ENCODE measurements at places on chromosomes 13 and 19.

- no peak for DNase-seq
These were observed 390.5 kb upstream of the PCDH9 start for GRCh38 chr13:67620665-67621064.

- DNase-seq: no peak
These were observed 524.9 kb downstream of the SLITRK5 start for GRCh38 chr13:88196106-88196505.

GRCh38 chr19:686589-687297 lies 8.5 kb downstream of the PRSS57 start:
- no peak for DNase-seq

GRCh38 chr13:44451126-44451525 lies 77.5 kb downstream of the SERP2 start:
- no peak for DNase-seq

DNA sequence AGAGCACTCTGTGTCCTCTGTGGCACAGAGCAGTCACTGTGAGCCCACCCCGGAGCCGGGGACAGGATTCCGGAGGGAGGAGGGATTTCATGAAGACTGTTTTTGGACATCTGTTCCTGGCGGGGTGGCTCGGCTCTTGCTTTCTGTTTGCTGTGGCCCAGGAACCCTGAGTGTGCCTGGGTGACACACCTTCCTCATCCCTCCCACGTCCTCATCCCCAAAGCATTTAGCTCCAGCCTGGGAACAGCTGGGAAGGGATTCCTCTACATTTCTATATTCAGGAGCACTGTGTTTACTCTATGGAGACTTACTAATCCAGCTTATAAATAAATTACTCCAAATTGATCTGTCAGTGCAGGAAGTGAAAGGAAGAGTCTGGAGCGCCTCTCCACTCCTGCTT lies 97.8 kb upstream of the UBL3 start:
- no peak for DNase-seq

GRCh38 chr13:106804991-106805390 lies 237.1 kb upstream of the ARGLU1 start:
- no peak for DNase-seq

GRCh38 chr13:110759710-110760109 lies 46.2 kb downstream of the ING1 start:
- DNase-seq: no peak

- no peak for DNase-seq
These were observed 4.4 kb upstream of the LTBP4 start for GRCh38 chr19:40596608-40597328.

- no peak for DNase-seq
These were observed 108.1 kb downstream of the FGF14 start for GRCh38 chr13:102293723-102294122.

- DNase-seq: no peak
These were observed 30.7 kb downstream of the HTR2A start for GRCh38 chr13:46866150-46866549.

- no peak for DNase-seq
These were observed 109.5 kb downstream of the DNAJC15 start for GRCh38 chr13:43132911-43133310.

GRCh38 chr13:40453351-40454021 lies 213.0 kb downstream of the FOXO1 start:
- DNase-seq: no peak

GRCh38 chr13:113783966-113784644 lies 25.1 kb downstream of the TMEM255B start:
- DNase-seq: no peak

DNA sequence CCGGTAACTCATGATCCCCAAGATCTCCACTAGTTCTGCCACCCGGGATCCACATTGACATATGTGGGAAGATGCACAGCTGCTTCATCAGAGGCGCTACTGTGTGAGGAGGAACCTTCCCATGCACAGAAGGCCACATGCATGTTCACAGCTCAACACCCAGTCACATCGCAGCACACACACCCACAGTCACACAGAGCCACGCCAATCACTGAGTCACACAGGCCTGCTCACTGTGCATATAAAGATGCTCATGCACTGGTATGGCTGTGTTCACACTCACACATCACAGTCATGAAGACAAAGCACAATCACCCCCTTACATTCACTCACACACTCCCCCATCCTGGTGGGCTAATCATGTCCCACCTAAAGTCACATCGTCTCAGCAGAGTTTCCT lies 9.8 kb downstream of the CLC start:
- DNase-seq: no peak

DNA sequence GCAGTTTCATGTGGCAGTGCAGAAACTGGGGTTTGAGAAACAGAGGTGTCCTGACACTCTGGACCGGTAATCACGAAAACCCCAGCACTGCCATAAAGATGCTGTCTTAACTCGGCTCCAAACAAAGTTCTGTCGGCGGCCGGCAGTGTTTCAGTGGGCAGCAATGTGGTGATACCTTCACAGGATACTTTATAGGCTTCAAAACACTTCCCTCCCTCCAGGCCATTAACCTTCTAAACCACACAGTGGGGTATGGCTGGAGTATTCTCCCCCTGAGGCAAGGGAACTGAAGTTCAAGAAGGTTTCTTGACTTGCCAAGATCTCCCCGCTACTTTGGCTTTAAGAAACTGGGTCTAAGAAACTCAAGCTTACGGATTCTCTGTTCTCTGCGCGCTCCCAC lies 1.1 kb downstream of the RUBCNL start:
- no peak for DNase-seq

DNA sequence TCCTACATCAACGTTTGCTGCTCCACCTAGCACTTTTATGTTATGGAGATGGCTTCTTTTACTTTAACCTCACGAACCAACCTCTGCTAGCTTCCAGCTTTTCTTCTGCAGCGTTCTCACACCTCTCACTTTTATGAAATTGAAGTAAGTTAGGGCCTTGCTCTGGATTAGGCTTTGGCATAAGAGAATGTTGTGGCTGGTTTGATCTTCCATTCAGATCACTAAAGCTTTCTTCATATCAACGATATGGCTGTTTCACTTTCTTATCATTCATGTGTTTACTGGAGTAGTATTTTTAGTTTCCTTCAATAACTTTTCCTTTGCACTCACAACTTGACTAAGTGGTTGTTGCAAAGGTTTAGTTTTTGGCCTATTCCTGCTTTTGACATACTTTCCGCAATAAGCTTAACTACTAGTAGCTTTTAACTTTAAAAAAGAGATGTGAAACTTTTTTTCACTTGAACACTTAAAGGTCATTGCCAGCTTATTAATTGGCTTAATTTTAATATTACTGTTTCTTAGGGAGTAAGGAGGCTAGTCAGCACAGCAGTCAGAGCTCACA lies 60.0 kb upstream of the SPRY2 start:
- no peak for DNase-seq

DNA sequence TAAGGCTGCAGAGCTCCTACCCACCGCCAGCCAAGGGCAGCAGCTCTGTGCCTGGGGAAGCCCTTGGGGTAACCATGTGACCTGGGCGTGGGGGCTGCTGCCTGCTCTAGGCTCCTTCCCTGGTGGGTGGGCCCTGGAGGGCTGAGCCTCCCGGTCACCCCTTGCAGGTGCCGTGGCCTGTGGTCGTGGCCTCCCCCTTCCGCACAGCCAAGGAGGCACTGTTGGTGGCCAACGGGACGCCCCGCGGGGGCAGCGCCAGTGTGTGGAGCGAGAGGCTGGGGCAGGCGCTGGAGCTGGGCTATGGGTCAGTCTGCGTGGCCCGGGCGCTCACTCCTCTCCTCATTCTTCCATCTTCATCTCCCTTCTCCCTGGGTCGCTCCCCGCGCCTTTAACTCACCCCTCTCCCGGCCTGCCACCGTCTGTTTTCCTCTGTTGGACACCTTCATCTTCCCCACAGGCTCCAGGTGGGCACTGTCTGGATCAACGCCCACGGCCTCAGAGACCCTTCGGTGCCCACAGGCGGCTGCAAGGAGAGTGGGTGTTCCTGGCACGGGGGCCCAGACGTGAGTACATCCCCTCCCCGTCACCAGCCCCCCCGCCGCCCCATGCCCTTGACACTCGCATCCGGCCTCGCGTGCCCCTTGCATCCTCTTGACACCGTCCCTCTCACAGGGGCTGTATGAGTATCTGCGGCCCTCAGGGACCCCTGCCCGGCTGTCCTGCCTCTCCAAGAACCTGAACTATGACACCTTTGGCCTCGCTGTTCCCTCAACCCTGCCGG lies 9.9 kb upstream of the FLT3LG start:
- DNase-seq: no peak

- no peak for DNase-seq
These were observed 399.6 kb downstream of the DCT start for GRCh38 chr13:94079876-94080275.

GRCh38 chr13:89383891-89384290 lies 1712.7 kb downstream of the SLITRK5 start:
- no peak for DNase-seq

- DNase-seq: no peak
These were observed 7.1 kb downstream of the DGKH start for GRCh38 chr13:42055500-42056085.

GRCh38 chr19:4444765-4445741 lies 12.5 kb downstream of the UBXN6 start:
- DNase-seq: no peak

- DNase-seq: no peak
These were observed 53.0 kb downstream of the EDNRB start for GRCh38 chr13:77865622-77866021.

DNA sequence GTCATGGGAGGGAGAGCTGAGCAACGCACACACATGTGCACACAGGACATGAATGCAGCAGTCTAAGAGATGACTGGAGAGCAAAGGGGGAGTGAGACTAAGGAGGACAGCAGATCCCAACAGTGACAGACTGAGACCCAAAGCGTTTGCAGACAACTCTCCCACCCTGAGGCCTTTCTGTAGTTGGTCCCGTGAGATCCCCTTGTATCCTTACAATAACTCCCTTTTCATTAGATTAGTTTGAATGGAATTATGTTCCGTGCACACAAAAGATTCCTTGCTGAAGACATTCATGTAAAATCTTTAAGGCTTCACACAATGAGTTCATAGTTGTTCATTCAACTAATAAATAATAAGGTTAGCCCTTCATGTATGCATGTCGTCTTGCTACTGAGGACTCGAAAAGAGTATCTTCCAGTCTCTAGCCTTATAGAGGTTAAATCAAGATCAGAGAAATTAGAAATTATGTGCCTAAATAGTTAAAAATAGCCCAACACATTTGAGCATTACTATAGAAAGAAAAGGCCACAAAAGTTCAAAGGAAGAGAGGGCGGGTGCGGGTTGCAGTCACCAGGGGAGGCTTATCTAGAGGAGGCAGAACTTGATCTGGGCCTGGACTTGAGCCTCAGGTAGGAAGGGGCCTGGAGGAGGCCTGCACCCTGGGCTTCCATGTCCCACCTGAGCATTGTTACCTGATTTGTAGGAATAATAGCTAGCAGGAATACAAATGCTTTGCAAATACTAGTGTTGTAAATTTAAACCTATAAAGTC lies 3.1 kb upstream of the GTF3A start:
- no peak for DNase-seq

- DNase-seq: no peak
These were observed 49.9 kb downstream of the CELF5 start for GRCh38 chr19:3274245-3274941.

DNA sequence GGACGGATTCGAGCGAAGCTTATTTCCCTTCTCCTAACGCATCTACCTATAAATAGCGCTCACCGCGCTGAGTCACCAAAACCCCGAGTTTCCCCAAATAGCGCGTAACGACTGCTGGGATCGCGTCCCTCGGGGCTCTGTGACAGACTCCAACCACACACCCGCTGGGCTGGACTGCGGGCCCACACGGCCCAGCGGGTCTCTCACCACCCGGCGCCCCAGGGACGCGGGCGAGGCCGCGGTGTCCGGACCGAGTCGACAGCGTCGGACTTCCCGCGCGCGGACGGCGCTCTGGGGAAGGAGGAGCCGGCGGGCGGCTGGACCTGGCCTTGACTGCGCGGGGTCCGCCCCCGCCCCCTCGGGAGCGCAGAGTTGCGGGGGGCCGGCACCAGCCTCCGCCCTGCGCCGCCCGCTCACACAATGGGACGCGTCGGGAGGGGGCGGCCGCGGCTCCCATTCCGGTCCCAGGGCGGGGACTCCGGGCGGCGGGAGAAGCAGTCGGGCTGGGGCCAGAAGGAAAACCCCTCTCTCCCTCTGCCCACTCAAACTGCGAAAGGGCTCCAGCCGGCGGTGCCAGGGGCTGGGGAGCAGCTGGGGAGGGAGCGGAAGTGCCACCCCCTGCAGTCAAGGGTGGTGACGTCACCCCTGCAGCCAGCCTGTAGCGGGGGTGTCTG lies 108.8 kb downstream of the KCNRG start:
- peak; percentile 72 for DNase-seq

DNA sequence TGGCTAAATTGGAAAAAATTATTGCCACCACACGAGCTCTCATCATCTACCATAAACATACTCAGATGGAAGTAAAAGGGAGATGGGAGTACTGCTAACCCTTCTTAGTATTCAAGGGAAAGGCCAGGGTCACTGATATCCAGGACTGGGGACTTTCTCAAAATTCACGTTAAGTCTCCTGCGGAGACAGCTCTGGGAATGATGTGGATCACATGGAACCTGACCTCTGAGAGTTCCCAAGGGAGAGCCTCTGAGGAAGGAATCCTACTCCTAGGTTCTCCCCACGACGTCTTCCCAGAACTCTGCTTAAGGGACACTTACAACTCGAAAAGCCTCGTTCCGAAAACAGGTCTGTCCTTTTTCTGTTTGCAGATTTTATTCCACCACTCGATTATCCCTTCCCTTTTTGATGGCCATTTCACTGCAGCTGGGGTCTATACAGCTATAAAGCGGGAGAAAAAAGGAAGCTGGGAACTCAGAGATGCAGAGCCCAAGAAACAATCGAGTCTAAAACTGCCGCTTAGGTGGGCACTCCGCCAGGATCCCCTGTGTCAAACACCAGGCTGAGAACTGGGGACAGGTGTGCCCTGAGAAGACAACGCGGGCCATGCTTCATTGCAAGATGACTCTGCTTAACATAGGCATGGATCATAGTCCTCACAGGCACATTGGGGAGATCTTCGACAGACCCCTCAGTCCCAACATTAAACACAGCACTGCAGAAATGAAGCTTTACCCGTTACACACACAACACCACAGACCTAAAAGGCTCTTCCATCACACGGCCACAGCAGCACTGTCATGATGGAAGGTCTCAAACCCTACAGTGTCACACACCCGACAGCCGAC lies 823 bp upstream of the ZNF567 start:
- no peak for DNase-seq

- DNase-seq: no peak
These were observed 1195.0 kb downstream of the SLITRK5 start for GRCh38 chr13:88866195-88866594.

GRCh38 chr13:78826312-78826711 lies 167.4 kb upstream of the OBI1 start:
- DNase-seq: no peak

- DNase-seq: no peak
These were observed 9.8 kb downstream of the TMED1 start for GRCh38 chr19:10826231-10826630.

DNA sequence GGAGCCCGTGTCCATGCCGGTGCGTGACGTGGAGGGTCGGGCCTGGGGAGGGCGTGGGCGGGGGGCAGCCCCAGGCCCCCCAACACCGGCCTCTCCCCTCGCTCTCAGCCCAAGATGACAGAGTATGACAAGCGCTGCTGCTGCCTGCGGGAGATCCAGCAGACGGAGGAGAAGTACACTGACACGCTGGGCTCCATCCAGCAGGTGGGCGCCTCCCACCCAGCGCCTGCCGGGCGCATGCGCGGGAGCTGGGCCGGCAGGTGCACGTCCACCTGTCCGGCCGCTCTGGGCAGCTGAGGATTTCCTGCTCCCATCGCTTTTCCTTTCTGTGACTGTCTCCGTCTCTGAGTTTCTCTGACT lies 49.8 kb downstream of the VAV1 start:
- DNase-seq: no peak

All from T follicular helper cell (primary cell).